ENCODE measurements at places on chromosomes 2 and 18.

DNA sequence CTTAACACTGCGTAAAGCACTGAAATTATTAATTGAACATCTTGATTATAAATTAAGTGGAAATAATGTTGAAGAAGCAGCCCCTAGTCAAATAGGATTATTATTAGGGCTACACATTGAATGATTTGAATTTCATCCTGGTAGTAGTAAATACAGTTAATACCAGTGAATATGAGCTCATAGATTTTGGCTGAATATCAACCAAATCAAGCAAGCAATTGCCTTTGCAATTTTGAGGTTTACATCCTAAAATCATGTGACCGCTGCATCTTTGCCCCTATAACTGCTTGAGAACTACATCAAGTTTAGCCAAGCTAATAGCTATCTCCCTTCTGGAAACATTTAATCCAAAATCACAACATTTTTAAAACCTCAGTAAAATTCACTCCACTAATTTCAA is 801.2 kb upstream of the PIK3C3 start:
- no peak for DNase-seq

DNA sequence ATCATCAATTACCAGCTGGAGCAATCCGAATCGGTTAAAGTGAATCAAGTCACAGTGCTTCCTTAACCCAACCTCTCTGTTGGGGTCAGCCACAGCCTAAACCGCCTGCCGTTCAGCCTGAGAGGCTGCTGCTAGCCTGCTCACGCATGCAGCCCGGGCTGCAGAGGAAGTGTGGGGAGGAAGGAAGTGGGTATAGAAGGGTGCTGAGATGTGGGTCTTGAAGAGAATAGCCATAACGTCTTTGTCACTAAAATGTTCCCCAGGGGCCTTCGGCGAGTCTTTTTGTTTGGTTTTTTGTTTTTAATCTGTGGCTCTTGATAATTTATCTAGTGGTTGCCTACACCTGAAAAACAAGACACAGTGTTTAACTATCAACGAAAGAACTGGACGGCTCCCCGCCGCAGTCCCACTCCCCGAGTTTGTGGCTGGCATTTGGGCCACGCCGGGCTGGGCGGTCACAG is 496 bp upstream of the ITGA4 start:
- no peak for DNase-seq

GRCh38 chr2:118294063-118294462 is 205.8 kb downstream of the INSIG2 start:
- no peak for DNase-seq

DNA sequence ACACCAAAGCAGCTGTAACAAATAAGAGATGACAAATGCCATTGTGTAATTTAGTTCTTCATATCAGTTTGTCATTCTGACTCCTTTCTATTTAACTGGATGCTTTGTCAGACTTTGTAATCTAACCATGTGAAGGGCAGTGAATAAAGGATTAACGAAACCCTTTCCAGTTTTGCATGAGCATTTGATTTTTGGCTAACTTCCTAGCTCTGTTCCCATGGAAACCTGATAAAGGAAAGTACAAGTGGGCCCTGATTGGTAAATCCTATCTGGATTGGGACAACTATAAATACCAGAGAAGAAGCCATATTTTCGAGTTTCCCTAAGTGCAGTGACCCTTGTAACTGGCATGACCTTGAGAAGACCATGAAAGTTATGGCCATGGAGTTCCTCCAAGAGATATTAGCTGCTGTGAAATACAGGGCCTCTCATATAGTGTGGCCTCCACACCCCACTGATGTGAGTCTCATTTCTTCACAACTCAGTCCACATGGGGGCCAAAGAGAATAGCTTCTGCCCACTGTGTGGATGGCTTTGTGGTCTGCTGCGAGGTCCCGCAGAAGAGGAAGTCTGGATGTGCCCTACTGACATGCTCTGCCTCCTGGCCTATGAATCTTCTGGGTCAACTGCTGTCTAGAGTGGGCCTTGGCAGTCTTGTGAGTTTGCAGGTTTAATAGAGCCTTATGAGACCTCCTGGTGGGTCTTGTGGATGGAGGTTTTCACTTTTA is 38.2 kb upstream of the CYP1B1 start:
- no peak for DNase-seq

DNA sequence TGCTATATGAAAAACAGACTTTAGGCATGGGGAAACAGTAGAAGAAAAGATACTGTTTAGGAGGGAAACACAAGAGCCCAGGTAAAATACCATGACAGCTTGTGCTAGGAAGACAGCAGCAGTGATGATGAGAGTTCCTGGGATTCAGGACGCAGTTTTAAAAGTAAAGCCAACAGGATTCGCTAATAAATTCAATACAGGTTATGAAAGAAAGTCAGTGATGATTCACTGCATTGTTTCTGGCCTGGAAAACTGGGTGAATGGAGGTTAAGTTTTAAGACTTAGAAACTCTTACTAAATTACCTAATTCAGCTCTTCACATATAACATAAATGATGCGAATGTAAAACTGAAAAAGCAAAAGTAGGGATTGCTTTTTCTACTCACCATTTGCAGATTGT is 27.9 kb upstream of the RNU4ATAC start:
- no peak for DNase-seq

- DNase-seq, result peak; percentile 82
These were observed 488.6 kb upstream of the SMIM21 start for GRCh38 chr18:75915941-75916623.

GRCh38 chr2:174591740-174592139 is 5.9 kb downstream of the WIPF1 start:
- no peak for DNase-seq

GRCh38 chr2:36357847-36358659 is 2.5 kb downstream of the CRIM1 start:
- DNase-seq, result no peak

- no peak for DNase-seq
These were observed 24.0 kb upstream of the ALPI start for GRCh38 chr2:232431705-232432590.

DNA sequence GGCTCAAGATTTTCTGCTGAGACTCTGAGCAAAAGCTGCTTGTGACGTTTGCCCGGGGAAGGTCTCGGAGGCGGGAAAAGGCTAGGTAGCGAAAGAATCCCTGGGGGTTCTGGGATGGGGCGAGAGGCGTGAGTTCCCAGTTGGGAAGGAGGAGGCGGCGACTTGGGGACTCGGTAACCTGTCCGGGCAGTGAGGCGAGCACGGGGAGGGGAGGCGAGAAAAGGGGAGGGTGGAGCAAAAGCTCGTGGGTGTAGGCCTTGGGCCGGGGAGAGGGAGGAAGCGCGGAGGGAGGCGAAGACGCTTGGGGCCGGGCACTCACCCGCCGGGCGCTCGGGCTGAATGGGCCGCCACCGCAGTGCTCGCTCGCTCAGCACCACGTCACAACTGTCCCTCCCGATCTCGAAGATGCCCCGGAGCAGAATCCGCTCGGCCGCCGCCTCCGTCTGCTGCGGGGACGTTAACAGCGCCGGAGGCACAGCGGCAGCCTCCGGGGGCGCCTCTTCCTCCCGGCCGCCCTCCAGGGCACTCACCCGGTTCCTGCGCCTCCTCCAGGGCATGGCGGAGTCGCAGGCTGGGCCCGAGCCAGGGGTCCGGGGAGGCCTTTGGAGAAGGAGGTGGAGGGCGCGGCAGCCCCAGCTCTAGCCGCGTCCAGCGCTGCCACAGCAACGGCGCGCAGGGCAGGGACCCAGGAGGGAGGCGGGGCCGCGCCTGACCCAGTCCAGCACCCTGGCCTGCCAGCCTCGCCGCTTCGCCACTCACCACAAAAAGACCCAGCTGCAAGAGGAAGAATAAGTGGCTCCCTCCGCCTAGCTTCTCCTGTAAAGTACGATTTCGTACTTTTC is at the start of gene CERKL:
CERKL (minus strand) TSS at position 656 of the 842 bp plus-strand sequence; CDS start at position 557, 99 bp downstream.
- no peak for DNase-seq

DNA sequence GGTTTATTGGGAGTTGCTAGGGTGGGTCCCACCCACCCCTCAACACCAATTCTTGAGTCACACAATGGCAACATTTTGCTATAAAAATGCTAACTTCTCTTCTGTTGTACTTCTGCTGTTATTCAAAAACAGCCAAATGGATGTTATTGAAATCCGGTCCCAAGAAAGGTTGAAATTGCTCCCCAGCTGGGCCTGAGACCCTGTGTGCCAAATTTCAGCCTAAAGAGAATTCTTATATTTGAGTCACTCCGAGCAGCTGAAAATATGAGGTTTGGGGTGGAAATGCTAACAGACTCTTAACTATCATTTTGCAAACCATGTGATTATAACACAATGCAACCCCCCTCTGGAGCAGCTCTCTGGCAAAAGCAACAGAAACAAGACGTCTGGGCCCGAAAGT is 27.0 kb upstream of the ACVR1 start:
- DNase-seq, result no peak

Data from head of caudate nucleus (tissue), 42 donors.